ENCODE measurements at places on chromosomes 16 and 17. TPM values are rescaled to one million over a fixed set of nuclear protein-coding genes. Genes with fewer than 3 reads are reported as not detected.

DNA sequence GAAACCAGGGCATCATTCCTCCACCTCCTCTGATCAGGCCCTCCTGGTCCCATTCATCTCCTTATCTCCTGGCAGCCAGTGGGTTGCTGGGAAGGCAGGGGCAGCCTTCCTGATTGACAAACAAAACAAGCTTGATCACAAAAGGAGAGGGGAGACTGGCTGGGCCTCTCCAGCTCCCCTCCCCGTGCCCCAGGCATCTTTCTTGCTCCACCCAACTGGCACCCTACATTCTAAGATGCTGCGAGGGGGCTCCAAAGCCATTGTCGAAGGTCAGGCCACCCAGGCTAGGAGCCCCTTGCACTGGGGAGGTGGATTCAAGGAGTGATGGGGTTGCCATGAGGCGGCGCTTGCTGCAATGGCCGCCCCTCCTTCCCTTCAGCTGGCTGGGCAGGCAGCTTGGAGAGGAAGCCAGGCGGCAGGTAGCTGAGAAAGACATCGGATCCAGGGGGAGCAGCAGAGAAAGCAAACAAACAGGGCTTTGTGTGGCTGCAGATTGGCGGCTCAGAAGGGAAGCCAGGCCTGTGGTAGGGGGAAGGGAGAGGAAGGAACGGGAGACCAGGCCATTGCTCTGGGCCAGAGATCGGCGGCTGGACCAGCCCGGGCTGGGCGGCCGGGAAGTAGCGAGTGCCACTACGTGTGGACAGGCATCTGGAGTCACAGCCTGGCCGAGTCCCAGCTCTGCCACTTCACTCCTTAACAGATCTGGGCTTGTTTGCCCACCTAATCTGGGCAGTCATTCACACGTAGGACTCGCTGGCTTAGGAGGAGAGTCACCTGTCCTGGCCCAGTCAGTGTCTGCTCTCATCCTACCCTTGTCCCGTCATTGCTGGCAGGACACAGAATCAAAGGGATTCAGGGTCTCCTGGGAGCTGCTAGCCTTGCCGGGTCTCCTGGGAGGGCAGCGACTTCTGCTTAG lies 12.3 kb downstream of the RAI1 start:
- DNase-seq, result no peak

GRCh38 chr17:41812381-41813151 lies at the start of gene FKBP10:
FKBP10 (plus strand) TSS chr17:41813004; CDS start chr17:41813035, 31 bp downstream.
- DNase-seq, result peak; percentile 86

DNA sequence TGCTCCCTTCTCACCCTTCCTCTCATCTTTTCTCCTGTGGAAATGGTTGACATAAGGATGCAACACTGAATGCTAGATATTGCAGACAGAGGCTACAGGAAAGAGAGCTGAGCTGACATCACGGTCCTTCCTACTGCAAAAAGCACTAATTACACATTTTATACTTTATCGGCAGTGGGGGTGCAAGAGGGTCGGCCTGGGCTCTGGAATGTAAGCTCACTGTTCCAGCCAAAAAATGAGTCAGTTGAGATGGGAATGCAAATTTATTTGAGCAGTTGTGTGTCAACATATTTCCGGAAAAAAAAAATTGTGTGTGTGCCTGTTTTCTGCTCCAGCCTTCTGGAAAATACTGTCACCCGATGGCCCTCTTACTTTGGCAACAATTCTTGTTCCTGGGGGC lies 14.1 kb upstream of the MRTFB start:
- no peak for DNase-seq

GRCh38 chr16:29734786-29735185 lies 11.0 kb downstream of the C16orf54 start:
- DNase-seq, result no peak

- no peak for DNase-seq
Measured at GRCh38 chr17:80212511-80212910, 7.6 kb downstream of the SGSH start.

GRCh38 chr17:39660397-39661385 lies 4.5 kb upstream of the TCAP start:
- no peak for DNase-seq

DNA sequence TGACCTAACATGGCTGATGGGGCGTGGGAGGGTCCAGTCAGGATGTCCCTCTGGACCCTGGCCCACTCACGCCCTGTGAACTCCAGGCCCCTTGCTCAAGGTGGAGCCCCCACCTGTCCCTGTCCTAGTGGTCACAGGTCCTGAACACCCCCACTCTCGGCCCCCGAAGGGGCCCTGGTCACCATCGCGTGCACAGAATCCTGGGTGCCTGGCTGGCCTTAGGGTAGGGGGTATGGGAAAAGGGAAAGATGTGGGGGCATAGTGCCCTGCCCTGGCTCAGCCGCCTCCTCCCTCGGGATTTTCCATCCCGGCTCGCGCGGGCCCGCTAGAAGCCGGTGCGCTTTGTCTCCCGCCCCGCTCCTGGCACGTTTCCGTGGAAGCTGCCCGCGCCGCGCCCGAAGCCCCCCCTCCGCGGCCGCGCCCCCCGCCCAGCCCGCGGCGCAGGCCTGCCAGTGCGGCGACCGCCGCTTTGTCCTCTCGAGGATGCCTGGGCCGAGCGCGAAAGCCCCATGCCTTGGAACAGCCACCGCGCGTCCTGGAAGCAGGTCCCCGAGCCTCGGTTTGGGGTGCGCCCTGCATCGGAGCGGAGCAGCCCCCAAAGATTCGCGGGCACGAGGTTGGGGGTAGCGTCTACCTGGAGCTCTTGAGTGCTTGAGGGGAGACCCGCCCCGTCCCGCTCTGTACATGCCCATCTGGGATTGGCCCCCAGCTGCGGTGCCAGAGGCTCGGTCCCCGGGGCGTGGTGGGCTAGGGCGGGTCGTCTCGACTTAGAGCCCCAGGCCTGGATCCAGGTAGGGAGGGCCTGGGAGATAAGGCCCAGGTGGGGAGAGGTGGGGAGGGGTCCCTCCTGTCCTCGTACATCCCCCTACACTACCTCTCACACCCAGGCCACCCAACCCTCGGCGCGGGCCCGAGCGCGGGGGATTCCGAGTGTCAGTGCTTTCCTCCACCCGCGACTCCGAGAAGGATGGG lies 1.3 kb downstream of the SMPD3 start:
- DNase-seq, result no peak

- no peak for DNase-seq
Measured at GRCh38 chr17:50428831-50429424, 2.9 kb downstream of the ACSF2 start.

DNA sequence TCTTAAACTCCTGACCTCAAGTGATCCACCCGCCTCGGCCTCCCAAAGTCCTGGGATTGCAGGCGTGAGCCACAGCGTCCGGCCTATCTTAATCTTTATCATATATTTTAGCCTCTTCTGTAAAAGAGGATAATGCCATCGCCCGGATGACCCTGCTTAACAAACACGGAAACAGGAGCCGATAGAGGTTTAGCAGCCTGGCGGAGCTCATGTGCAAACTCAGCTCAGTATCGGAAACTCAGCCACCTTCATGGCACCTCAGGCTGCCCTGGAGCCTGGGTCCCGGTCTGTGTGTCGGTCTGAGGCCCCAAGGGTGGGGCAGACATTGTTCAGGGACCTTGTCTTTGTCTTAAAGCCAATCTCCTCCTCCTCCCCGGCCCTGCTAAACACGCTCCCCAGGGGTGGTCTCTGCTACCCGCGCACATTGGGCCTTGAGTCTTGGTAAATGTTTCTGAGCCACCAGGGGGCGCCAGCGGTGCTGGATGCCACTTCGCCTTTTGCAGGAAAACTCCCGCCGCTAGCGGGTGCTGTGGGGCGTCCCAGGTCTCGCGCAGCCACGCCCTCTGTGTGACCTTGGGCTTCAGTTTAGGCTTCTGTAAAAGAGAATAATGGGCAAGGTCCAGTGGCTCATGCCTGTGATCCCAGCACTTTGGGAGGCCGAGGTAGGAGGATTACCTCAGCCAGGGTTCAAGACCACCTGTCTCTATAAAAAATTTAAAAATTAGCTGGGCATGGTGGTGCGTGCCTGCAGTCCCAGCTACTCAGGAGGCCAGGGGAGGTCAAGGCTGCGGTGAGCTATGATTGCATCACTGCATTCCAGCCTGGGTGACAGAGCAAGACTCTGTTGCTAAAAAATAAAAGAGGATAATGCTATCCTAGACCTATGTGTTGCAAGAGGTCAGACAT lies 2.7 kb downstream of the CETP start:
- peak; percentile 37 for DNase-seq

DNA sequence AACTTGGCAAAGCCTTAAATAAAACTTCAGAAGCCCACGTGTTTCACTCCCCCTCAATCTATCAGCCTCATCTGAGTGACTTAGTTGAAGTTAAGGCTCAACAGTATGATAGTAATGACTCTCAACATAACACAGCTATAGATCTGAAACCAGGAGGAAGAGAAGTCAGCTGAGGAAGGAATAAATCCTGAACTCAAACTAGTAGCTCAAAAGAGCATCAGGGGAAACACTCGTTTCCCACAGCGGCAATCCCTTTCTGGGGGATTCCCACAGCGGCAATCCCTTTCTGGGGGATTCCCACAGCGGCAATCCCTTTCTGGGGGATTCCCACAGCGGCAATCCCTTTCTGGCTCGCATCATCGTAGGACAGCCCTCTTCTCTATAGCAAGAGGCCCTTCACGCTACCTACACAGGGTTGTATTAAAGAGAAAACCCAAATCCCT lies 56.8 kb downstream of the ZZEF1 start:
- DNase-seq, result no peak

GRCh38 chr17:57099165-57099564 lies 14.1 kb downstream of the AKAP1 start:
- no peak for DNase-seq

GRCh38 chr16:29951625-29952365 lies 10.1 kb upstream of the TMEM219 start:
- DNase-seq, result no peak

DNA sequence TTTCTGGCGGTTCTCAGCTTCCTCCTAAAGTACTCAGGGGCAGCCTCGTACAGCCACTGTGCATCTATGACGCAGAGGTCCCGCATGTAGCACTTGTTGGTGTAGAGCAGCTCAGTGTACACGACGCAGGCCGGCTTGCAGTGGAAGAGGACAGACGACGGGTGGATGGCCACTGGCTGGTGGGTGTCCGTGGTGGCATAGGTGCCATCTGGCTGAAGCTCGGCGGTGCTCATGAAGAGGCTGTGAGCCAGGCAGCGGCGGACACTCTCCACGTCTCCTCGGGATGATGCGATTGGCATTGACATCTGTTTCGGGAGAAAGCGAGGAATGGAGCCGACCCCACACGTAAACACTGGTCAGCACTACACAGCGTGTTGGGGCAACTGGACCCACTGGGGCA lies 5.3 kb upstream of the C1QBP start:
- DNase-seq, result no peak

DNA sequence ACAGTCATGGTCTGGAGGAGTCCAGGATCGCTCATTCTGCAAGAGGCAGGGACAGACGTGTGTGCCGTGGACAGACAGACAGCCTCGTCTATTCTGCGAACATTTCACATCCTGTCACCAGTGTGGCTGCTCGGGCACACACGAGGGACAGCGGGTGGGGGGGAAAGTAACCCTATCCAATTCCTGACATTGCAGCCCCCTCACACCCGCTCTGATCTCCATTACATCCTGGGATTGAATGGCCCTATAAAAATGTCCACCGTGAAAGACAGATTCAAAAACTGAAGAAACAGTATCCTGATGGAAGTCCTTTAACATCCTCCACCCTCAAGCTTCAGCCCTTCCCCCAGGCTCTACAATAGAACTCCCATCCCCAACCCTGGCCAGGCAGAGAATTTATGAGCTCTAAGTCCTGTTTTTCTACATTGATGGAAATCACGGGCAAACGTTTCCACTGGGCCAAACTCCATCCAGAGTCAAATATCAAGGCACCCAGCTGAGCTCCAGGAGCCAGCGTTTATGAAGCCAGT lies 39.4 kb downstream of the HS3ST3A1 start:
- DNase-seq, result no peak

DNA sequence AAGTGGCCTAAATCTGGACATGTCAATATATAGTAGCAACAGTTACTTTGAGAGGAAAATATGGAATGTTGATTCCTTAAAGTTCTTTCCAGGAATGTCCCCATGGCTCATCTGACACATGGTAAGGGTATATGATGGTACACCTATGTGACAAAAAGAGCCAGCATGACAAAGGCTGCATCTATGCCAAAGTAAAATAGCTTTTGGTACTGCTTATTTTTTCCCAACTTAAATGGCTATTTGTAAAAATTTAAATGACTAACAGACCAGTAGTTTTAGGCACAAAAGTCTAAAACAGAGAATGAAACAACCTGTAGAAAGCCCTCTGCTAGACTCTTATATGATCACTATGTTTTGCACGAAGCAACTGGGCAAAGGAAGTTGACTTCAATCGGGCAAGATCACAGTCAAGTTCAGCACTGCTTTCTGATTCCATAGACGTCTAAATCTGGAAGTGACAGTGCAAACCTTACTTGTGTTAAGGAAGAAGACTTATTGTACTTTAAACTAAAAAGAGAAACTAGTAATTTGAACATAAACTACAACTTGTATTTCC lies 135.1 kb downstream of the SKAP1 start:
- DNase-seq, result no peak

DNA sequence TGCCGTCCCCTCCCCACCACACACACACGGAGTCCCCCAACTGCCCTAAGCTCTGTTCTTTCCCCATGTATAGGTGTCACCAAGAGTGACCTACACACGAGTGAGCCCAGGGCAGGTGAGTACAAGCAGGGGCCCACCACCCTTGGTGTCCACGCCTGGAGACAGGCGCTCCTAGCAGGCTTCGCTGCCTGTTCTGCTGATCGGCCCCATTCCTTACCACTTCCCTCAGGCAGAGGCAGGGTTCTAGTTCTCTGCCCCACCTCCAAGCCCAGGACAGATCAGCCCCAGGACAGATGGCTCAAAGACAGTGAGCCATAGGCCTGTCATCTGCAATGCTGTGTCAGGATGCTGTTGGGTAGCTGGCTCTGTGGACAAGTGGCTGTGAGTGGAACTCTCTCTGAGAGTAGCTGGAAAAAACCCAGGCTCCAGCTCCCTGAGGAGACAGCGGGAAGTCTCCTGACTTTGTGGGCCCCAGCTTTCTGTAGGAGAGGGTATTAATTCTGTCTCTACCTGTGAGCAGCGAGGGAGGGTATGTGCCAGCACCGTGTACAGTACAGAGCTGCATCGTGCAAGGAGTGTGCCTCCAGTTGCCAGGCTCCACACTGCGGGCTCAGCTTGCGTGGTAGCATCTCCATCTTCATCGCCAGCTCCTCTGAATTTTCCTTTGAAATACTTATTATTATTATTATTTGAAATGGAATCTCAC lies 897 bp downstream of the TP53I13 start:
- no peak for DNase-seq

DNA sequence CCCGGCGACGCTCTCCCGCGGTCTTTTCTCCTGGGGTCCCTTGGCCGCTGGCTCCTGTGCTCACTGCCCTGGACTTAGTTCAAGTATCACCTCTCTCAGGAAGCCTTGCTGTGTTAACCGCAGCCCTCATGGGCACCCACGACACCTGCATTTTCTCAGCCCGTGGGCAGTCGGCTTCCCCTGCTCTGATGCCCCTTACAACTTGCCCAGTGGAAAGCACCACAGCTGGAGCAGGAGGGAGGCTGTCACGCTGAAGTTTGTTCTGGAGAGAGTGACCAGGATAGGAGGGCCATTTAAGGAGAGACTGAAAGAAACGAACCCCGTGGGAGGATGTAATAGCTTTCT lies 395 bp downstream of the STXBP4 start:
- no peak for DNase-seq

Gene KRTAP4-4
- polyA plus RNA-seq, result not detected

Gene ZFPM1
- 2.1 TPM for polyA plus RNA-seq

Gene ST6GALNAC2
- 4.4 TPM for polyA plus RNA-seq

Gene TMC7
- 2.9 TPM for polyA plus RNA-seq

Gene MIEF2
- 12.9 TPM for polyA plus RNA-seq

Gene CSH2
- polyA plus RNA-seq, result not detected

Gene TPSG1
- not detected for polyA plus RNA-seq

Gene AGRP
- not detected for polyA plus RNA-seq

Gene RAMP2
- 221 TPM for polyA plus RNA-seq

All from right lung (tissue), 10 donors.